ENCODE measurements at places on chromosomes 7 and 10.

- DNase-seq = no peak
These were observed 125.9 kb downstream of the ADAM12 start for GRCh38 chr10:126262233-126262838.

- peak; percentile 74 for DNase-seq
These were observed 41.3 kb downstream of the AVL9 start for GRCh38 chr7:32536585-32536984.

- peak; percentile 20 for DNase-seq
These were observed 229.0 kb downstream of the STK31 start for GRCh38 chr7:23938937-23939552.

DNA sequence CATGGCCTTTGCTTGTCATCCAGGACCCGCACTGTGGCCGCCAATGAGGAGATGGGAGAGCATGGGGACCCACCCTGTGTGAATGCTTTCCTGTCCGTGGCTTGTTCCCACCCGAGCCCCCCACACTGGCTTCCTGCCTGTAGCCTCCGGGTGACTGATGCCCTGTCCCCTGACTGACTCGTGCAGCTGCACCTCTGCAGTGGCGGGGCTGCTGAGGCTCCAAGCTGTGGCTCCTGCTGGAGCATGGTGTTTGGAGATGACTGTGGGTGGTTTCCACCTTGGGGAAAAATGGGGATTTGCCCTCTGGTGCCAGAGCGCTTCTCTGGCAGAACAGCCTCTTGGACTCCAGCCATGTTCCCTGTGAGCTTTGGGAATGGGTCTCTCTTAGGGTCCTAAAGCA is 2.1 kb downstream of the CAMK1D start:
- DNase-seq = no peak

DNA sequence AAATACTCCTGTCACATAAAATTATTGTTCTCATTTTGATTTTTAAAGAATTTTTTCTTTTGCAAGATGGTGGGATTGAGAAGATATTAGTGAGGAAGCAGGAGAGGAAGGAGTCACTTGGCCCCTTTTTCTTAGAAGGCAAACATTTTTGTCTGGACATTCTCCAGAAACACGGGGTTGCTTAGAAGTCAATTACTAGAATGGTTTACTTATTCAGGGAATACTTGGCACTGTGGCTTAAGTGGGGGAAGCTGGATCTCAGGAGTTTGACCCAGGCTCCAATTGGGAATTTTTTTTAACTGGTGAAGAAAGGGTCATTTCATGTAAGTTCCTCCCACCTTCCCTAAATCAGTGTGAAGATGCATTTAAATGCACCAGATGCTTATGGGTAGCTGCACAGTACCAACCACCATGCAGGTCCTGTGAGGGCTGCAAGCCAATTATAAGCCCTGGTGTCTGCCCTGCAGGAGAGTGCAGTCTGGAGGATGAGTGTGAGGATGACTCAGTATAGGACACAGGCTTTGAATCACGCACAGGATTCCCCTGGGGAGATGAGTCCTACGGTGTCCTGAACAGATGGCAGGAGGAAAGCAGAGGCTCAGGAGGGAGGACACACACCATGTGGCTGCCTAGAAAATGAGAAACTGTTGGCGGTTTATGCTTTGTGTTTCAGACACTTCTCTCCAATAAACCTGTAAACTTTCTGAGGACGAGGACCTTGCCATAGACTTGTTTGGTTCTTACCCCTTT is 299.1 kb downstream of the PLXNA4 start:
- DNase-seq = peak; percentile 33

- peak; percentile 66 for DNase-seq
These were observed 202.6 kb upstream of the FOXK1 start for GRCh38 chr7:4479367-4480039.

GRCh38 chr10:30456266-30456665 is 22.3 kb downstream of the MAP3K8 start:
- no peak for DNase-seq

DNA sequence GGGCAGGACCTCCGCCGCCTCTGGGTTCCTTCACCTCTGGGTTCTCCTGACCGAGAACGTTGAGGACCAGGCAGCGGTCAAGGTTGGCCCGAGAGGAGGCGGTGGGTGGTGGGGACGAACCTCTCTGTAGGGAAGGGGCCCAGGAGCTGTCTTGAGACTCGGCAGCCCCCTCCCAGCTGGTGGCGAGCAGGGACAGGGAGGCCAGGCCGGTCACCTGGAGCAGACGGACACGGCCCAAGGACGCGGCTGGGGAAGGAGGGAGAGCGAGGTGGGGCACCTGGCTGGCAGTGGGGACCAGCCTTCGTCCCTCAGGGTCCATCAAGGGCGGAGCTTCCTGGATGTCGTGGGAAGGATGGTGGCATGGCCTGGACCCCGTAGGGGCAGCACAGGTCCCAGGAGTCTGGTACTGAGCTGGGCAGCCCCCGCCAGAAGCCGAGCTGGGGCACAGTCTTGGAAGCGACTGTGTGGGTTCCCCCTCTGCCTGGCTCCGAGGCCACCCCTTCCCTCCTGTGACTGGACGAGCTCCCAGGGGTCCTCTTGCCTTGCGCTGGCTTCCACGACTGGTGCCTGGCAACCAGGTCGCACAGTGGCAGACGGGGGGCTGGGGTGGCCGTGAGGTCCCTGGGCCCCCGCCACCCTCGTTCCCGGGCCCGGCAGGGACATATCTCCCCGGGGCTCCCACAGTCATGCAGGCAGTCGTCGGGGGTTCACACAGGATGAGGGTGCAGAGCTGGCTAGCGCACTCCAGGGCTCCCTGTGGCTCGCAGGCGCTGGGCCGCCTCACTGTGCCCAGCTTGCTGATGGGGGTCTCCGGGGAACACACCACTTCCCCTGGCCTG is 89.9 kb downstream of the DNAJB6 start:
- no peak for DNase-seq

DNA sequence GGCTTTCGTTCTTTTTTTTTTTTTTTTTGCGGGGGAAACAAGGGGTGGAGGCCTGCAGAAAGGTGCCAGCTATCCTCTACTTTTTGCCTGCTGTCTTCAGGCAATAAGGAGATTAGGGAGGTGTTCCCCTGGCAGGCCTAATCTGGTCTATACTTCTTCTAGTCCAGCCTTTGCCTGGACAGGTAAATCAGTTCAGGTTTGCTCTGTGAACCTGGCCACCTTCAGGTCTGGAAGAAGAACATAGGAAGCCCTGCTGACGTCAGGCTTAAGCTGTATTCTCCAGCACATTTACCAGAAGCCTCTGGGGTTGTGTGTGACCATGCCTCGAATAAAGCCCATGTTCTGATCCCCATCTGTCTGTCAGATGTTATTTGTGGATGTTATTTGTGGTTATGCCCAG is 115.4 kb downstream of the SDK1 start:
- no peak for DNase-seq

DNA sequence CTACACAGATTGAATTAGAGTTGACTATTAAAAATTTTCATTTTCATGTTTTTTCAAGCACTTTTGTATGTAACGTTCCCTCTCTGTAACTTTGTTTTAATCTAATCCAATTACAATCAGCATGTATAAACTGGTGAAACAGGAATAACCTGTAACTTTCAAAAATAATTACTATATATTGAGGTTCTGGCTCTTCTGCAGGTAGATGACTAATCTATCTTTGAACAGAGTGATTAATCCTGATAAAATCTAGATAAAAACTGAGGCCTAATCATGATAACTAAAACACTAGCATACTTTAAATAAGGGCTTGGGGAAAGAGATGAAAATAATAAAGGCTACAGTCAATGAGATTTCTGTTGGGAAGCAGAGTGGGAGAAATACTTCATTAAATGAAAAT is 101.6 kb upstream of the KCND2 start:
- DNase-seq = no peak

DNA sequence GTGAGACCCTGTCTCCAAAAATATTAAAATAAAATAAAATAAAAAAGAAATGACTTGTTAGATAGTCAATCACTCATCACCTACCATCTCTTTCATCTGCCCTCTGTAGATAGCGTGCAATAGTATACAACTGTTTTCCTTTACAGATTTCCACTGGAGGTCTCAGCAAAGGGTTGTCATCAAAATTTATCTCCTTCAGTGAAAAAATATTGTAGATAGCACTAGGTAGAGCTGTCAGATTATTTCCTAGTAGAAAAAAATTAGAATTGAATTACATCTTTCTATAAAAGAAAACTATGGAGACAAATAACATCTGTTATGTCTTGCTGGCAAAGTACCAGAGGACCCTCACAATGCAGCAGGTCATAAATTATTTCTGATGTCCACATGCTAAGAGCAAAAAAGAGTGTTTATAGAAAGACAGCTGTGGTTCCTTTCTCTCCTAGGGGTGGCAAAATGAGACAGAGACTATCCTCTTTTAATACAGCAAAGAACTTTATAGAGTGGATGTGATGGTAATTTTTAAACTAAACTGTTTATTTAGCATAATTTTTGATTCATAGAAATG is 16.3 kb upstream of the CYP51A1 start:
- DNase-seq = no peak

DNA sequence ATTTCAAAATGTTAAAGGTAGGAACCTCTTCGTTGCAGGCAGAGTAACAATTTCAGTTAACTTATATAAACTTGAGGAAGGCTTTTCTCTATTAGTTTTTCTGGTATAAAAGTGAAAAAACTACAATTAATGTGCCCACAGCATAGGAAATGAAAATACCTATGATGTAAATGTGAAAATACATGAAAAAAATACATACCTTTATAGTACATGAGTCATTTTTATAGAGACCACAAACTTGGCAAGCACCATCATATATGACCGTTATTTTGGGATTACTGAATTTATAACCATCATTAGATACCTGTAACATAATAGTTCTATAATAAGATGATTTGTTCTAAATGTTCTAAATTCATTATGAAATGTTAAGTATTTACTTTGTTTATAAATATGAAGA is 42.7 kb downstream of the VWDE start:
- DNase-seq = no peak

GRCh38 chr10:123132576-123133477 is 2.9 kb upstream of the HMX3 start:
- DNase-seq = peak; percentile 84

DNA sequence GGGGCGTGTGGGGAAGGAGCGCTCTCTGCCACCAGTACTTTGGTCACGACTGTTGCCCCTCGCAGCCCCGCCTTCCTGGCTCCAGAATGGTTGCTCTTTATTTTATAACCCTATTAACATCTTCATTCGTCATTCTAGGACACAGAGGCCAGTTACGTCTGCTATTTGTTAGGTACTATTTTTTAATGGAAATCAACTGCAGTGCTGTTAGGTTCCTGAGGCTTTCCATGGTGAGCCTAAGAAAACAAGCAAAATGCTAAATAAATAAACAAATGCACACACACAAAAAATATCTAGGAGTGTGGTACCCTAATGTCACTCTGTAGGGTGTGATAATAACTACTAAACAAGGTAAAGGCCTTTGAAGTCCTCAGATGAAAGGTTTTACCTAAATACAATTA is 71.1 kb downstream of the SLC37A3 start:
- no peak for DNase-seq

DNA sequence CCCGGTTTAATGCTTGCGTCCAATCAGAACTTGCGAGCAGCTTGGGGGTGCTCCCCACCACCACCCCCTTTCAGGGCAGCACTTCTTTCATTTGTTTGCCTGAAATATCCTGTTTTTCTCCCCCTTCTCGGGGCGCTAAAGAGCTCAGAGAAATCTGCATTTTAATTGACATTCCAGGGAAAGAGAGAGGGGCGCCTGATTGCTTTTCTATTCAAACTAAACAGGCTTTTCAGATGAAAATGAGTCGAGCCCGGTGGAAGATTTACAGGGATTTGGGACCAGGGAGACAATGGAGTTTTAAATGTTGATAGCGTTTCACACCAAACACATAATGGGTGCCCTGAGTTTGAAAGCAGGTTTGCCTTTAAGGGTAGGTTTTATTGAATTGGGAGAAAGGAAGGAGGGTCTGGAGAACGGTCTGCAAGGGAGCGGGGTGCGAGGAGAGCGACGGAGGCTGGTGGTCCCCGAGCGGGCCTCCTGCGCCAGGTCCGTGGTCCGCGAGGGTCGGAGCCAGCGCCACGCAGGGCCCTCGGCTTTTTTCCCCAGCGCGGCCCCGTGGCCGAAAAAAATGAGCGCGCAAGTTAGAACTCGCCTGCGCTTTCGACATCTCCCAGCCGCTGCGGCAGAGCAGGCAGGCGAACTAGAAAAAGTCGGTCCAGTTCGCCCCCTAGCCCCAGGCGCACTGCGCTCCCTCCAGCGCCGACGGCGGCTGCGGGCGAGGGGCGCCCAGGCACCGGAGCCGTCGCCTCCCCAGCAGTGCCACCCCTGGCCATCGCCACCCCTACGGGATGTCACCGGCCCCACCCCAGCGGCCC is 1.3 kb downstream of the FGFR2 start:
- DNase-seq = peak; percentile 35
